ENCODE measurements at places on chromosomes 2 and 18. TPM values are rescaled to one million over a fixed set of nuclear protein-coding genes. Genes with fewer than 3 reads are reported as not detected.

TLX2 gene
- total RNA-seq = 3.3 TPM

COL3A1 gene
- not detected for total RNA-seq

LANCL1 gene
- total RNA-seq = 40.0 TPM

SCYGR3 gene
- total RNA-seq = not detected

GRCh38 chr2:186256540-186256939 lies 229.5 kb upstream of the ZC3H15 start:
- H3K27ac ChIP-seq = no peak overlapping the region
- no peaks in the 10 kb centered on the region for H3K27me3 ChIP-seq
- no peak overlapping the region for H3K4me3 ChIP-seq
- no peaks in the 10 kb centered on the region for H3K4me1 ChIP-seq

- peaks cover 9% of the 10 kb centered on the region for H3K27me3 ChIP-seq
- no peak for DNase-seq
- no peaks in the 10 kb centered on the region for H3K36me3 ChIP-seq
- H3K4me1 ChIP-seq = no peaks in the 10 kb centered on the region
- no peak overlapping the region for H3K27ac ChIP-seq
- no peak overlapping the region for H3K4me3 ChIP-seq
Observed at GRCh38 chr2:118269408-118270051, 181.3 kb downstream of the INSIG2 start.

GRCh38 chr2:148642891-148643416 lies 1.6 kb upstream of the EPC2 start:
- no peak for DNase-seq
- H3K4me1 ChIP-seq = peaks cover 27% of the 10 kb centered on the region
- H3K36me3 ChIP-seq = peaks cover 5% of the 10 kb centered on the region
- H3K27ac ChIP-seq = no peak overlapping the region

- no peaks in the 10 kb centered on the region for H3K4me1 ChIP-seq
- H3K4me3 ChIP-seq = no peak overlapping the region
- no peaks in the 10 kb centered on the region for H3K36me3 ChIP-seq
- no peak overlapping the region for H3K27ac ChIP-seq
- no peak for DNase-seq
- H3K27me3 ChIP-seq = no peaks in the 10 kb centered on the region
Observed at GRCh38 chr2:122562775-122563174, 807.3 kb downstream of the TSN start.

GRCh38 chr2:17547737-17548136 lies 7.2 kb downstream of the VSNL1 start:
- DNase-seq = no peak
- H3K4me1 ChIP-seq = no peaks in the 10 kb centered on the region
- no peaks in the 10 kb centered on the region for H3K36me3 ChIP-seq
- peaks cover 9% of the 10 kb centered on the region for H3K27me3 ChIP-seq
- H3K4me3 ChIP-seq = no peak overlapping the region

GRCh38 chr2:60468382-60469085 lies 84.9 kb downstream of the BCL11A start:
- no peaks in the 10 kb centered on the region for H3K4me1 ChIP-seq
- no peaks in the 10 kb centered on the region for H3K36me3 ChIP-seq
- H3K27ac ChIP-seq = no peak overlapping the region
- peaks cover 3% of the 10 kb centered on the region for H3K27me3 ChIP-seq

GRCh38 chr2:122545821-122546220 lies 790.4 kb downstream of the TSN start:
- H3K36me3 ChIP-seq = no peaks in the 10 kb centered on the region
- no peaks in the 10 kb centered on the region for H3K4me1 ChIP-seq
- no peak overlapping the region for H3K27ac ChIP-seq

DNA sequence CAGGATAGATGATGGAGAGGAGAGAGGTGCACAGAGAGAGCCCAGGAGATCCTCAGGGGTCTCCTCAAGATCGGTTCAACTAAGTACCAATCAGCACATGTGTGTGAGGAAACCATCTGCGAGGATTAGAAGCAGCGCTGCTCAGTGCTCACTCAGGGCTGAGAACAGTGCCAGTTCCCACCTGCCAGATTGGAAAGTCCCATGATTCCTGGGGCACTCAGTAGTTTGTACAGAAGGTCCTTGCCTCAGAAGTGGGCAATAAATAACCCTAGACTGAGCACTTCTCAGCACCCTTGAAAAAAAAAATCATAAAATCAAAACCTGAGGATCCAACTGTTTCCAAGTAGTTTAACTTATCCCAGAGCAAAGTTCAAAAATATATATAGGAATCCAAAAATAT lies 53.8 kb downstream of the SEMA4F start:
- peaks cover 8% of the 10 kb centered on the region for H3K27me3 ChIP-seq
- H3K4me3 ChIP-seq = no peak overlapping the region
- no peak overlapping the region for H3K27ac ChIP-seq
- DNase-seq = no peak

DNA sequence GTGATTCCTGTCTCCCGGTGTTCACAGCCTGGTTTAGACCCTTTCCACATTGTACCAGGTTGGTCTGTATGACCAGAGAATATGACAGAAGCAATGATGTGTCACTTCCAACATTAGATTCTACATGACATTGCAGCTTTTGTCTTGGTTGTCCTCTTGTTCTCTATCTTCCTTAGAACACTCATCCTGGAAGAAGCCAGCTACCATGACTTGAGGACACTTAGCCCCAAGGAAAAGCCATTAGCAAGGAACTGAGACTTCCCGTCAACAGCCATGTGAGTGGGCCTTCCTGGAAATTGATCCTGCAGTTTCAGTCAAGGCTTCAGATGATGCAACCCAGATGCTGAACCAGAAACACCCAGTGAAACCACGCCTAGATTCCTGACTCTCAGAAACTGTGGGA lies 143.3 kb downstream of the MREG start:
- H3K4me1 ChIP-seq = no peaks in the 10 kb centered on the region
- no peak for DNase-seq
- H3K36me3 ChIP-seq = no peaks in the 10 kb centered on the region
- H3K27ac ChIP-seq = no peak overlapping the region
- peaks cover 7% of the 10 kb centered on the region for H3K27me3 ChIP-seq
- H3K4me3 ChIP-seq = no peak overlapping the region

Measured in activated CD4-positive, alpha-beta memory T cell treated with anti-CD3 and anti-CD28 coated beads, Interleukin-2, amount 10 ng/mL, durations not matched to agents 7 days and 5 days (primary cell).